ENCODE measurements at places on chromosomes 11 and 22. TPM values are rescaled to one million over a fixed set of nuclear protein-coding genes. Genes with fewer than 3 reads are reported as not detected.

The CRYBB1 gene
- total RNA-seq = not detected

The OR5D13 gene
- total RNA-seq = not detected

The SLC35C1 gene
- total RNA-seq = 32.9 TPM

The C11orf42 gene
- total RNA-seq = not detected

The PRRG4 gene
- total RNA-seq = 2.3 TPM

The OR8D4 gene
- total RNA-seq = not detected

The BDNF gene
- 9.1 TPM for total RNA-seq

The CABP4 gene
- total RNA-seq = not detected

The LARGE2 gene
- total RNA-seq = 2.3 TPM

The NF2 gene
- total RNA-seq = 14.4 TPM

The RAG2 gene
- total RNA-seq = not detected

The SMIM35 gene
- total RNA-seq = not detected

The RAB39A gene
- total RNA-seq = 0.61 TPM

The SLC22A24 gene
- not detected for total RNA-seq
